ENCODE measurements at places on chromosomes 13 and 19.

DNA sequence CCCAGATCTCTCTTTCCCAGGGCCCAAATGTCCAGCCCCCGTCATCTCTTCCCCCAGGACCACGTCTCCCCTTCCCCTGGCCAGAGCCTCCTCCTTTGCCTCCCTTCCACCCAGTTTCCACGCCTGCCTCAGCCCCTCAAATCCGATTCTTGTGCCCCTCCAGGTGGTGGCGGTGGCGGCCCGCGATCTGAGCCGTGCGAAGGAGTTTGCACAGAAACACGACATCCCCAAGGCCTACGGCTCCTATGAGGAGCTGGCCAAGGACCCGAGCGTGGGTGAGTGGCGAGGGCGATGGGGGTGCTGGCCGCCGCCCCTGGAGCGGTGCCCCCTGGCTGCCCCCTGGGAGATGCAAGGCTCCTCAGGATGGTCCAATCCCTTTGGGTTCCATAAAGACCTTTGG lies 1.3 kb downstream of the DHDH start:
- DNase-seq = no peak

- DNase-seq = no peak
Observed at GRCh38 chr13:26914624-26915023, 154.0 kb upstream of the GPR12 start.

- no peak for DNase-seq
Observed at GRCh38 chr13:86554066-86554465, 754.8 kb upstream of the SLITRK6 start.

DNA sequence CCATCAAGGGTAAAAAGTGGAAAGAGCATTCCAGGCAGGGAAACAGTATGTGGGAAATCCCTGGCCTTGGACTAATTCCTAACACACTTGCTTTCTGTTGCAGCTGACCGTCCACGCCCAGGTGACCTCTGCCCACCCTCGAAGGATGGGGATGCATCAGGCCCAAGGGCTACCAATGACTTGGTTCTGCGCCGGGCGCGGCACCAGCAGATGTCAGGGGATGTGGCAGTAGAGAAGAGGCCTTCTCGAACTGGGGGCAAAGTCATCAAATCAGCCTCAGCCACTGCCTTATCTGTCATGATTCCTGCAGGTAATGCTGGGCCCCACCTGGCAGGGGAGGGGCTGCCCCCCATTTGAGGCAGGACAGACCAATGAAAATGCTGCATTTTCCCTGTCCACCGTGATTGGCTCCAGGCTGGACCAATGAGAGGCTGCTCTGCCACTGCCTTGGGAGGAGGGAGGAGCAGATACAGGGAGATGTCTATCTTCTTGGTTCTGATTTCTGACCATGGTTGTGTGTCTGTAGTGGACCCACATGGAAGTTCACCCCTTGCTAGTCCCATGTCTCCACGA lies 12.6 kb downstream of the DNASE2 start:
- no peak for DNase-seq

DNA sequence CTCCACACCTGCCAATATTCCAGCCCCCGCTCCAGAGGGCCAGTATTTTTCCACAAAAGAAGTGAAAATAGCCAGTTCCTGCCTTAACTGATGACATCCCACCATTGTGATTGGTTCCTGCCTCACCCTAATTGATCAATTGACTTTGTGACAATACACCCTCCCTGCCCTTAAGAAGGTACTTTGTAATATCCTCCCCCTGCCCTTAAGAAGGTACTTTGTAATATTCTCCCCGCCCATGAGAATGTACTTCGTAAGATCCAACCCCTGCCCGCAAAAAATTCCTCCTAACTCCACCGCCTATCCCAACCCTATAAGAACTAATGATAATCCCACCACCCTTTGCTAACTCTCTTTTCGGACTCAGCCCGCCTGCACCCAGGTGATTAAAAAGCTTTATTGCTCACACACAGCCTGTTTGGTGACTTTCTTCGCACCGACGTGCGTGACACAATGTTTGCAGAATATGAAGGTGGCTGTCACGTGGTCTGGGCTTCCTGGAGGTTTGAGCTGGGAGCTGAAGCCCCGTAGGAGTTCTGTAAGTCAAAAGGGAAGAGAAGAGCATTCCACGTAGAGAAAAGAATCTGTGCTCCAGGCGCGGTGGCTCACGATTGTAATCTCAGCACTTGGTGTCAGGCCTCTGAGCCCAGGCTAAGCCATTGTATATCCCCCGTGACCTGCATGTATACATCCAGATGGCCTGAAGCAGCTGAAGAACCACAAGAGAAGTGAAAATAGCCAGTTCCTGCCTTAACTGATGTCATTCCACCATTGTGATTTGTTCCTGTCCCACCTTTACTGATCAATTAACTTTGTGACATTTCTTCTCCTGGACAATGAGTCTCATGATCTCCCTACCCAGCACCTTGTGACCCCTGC lies 6.2 kb upstream of the FUT3 start:
- DNase-seq = no peak

Measured in stimulated activated CD8-positive, alpha-beta memory T cell treated with anti-CD3 and anti-CD28 coated beads, Interleukin-7, amount 100 ng/mL, for 24 hours (primary cell).